CD14-positive monocyte (primary cell): ENCODE measurements at places on chromosomes 7 and 10. TPM values are rescaled to one million over a fixed set of nuclear protein-coding genes. Genes with fewer than 3 reads are reported as not detected.

EMX2 gene
- polyA plus RNA-seq: not detected

FERD3L gene
- not detected in 2 replicates for polyA plus RNA-seq

SLC26A4 gene
- polyA plus RNA-seq: 0.12 TPM

FRAT1 gene
- 17.0 TPM for polyA plus RNA-seq

C10orf143 gene
- polyA plus RNA-seq: 11.6 TPM

RARRES2 gene
- polyA plus RNA-seq: not detected

TFAM gene
- polyA plus RNA-seq: 34.4 TPM

ADCYAP1R1 gene
- not detected for polyA plus RNA-seq

TDRD1 gene
- polyA plus RNA-seq: not detected

ADCY1 gene
- polyA plus RNA-seq: not detected in 2 replicates

PDE6C gene
- not detected for polyA plus RNA-seq
